HFF-Myc (cell line): ENCODE measurements at places on chromosomes 1 and 21.

GRCh38 chr21:38988509-38989378, 183.0 kb downstream of the ETS2 start:
- DNase-seq = no peak

DNA sequence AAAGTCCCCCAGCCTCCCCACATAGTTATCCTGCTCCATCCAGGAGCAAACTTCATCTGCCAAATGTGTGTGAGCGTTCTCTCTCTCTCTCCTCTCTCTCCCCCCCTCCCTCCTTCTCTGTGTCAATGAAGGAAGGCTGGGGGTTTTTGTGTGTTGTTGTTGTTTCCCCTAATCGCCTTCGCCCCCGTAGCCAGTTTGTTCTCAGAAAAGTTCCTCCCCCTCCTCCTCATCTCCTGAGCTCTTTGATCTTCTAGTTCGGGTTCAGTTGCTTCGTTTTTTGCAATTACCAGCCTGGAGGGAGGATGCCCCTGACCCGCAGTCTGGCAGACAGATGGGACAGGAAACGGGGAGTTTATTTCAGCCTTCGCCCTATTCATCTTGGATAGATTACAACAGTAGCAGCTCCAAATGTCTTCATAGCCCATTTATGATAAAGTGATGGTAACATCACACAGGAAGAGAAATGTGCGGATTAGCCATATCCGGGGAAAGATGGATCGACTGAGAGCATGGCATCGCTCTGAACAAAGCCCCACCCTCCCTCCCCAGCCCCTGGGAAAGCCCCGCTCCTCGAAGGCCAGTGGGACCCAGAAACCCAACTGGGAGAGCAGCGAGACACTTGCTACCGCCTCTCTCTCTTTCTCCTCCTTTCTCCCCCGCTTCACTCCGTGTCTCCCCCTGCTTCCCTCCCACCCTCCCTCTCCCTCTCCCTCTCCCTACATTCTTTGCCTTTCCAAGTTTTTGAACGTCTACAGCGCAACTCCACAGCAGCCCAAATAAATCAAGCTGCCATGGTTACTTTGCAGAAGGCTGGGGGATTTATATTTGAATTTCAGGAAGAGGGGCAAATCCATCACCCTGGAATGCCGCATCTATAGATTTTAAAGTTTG, 139.7 kb upstream of the ARHGEF16 start:
- peak; percentile 61 for DNase-seq

GRCh38 chr1:115118611-115119010, 29.3 kb upstream of the TSPAN2 start:
- DNase-seq = peak; percentile 48

- DNase-seq = no peak
Measured at GRCh38 chr1:44500181-44501046, 95.4 kb downstream of the RNF220 start.

- no peak for DNase-seq
Measured at GRCh38 chr1:60031146-60031545, 42.4 kb downstream of the C1orf87 start.

DNA sequence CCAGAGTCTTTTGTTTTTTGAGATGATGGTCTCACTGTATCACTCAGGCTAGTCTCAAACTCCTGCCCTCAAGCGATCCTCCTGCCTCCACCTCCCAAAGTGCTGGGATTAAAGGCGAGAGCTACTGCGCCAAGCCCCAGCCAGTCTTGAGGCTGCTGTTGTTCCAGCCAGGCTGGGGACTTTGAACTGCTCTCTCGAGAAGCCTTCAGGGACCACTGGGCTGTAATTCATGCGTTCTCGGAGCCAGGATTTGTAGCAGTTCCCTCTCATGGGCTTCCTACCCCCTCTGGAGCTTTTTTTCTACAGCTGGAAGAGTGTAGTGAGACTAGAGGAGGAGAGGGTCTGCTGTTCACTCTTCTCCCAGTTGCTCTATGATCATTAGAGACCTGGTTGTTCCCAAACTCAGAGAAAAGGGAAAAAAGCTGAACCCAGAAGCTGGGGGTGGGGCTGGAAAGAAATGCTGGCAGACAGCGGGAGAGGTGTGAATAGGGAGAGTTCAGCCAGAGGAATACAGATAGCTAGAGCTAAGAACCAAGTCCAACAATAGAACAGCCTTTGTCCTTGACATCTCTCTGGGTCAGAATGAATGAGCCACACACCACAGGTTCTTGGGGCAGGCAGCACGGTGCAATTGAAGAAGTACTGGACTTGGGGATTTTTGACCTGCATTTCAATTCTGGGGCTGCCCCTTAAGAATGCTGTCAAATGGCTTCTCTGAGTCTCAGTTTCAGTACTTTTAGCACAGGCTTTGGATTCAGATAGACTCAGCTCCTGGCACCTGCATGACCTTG, 13.2 kb upstream of the SLC41A1 start:
- no peak for DNase-seq

GRCh38 chr1:24093732-24094131, 18.2 kb downstream of the MYOM3 start:
- no peak for DNase-seq

DNA sequence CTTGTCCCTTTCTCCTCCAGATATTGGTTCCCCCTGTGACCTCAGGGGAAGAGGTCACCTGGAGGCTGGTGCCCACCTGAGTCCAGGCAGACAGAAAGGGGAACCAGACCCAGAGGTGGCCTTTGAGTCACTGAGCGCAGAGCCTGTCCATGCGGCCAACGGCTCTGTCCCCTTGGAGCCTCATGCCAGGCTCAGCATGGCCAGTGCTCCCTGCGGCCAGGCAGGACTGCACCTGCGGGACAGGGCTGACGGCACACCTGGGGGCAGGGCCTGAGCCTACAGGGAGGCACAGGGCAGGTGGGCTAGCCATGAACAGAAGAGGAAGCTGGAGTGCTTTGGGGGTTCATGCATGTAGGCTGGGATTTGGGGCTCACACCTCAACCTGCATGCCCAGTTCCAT, 2.7 kb downstream of the TNFRSF14 start:
- no peak for DNase-seq

- DNase-seq = no peak
Measured at GRCh38 chr1:30609999-30610345, 113.4 kb downstream of the MATN1 start.

DNA sequence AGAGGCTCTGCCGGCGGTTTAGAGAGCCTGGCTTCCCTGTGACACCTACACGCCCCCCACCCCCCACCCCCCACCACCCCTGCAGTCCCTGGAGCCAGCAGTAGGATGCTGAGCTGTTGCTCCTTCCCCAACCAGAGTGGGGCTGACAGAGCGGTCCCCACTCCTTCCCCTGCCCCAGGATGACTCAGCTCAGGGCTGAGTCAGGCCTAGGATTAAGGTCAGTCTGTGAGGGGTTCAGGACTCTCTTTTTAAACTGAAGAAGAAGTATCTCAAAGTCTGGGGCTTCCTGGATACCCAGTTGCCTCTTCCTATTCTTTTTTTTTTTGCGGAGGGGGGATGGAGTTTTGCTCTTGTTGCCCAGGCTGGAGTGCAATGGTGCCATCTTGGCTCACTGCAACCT, 19.1 kb downstream of the DMBX1 start:
- no peak for DNase-seq

- DNase-seq = no peak
Measured at GRCh38 chr1:15017120-15017519, 136.4 kb upstream of the TMEM51 start.

- no peak for DNase-seq
Measured at GRCh38 chr1:54849219-54850068, 37.6 kb downstream of the DHCR24 start.

DNA sequence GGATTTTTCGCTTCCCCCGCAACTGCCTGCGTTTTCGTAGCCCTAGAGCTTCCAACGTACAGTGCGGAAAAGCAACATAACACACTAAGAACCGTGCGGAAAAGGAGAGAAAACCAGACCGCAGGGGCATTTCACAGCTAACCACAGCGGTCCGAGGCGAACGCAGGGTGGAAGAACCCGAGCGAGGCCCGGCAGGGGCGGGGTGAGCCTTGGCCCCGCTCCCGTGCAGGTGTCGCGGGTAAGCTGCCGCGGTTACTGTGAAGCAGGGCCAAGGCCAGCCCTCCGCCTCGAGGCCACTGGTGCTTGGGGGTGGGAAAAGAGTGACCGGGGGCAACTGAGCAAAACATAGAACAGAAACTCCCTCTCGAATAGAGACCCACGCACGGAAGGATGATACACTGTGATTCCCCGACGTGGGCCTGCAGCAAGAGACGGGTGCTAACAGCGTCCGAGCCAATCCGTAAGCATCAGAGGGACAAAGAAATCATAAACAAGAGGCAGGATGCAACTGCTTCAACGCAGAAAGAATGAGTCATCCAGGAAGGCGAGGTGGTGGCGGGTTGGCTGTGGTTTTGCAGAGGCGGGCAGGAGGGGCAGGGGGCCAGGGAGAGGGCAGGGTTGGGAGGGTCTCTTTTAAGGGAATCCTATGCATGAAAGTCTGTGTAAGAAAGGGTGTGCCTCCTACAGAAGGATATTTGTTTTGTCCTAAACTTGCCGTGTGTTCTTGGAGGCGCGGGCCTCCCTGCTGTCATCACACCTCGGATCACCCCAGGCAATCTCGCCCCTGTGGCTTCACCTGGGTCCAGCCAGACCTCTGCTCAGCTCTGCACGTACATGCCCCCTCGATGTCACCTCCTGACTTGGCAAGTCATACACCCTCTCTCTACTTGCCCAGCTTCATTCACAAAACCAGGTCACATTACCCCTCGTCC, 7.3 kb downstream of the GNG4 start:
- DNase-seq = peak; percentile 42

GRCh38 chr1:226027538-226028217, 28.5 kb upstream of the SDE2 start:
- DNase-seq = no peak

- DNase-seq = no peak
Measured at GRCh38 chr1:226629896-226630550, 81.5 kb downstream of the STUM start.

DNA sequence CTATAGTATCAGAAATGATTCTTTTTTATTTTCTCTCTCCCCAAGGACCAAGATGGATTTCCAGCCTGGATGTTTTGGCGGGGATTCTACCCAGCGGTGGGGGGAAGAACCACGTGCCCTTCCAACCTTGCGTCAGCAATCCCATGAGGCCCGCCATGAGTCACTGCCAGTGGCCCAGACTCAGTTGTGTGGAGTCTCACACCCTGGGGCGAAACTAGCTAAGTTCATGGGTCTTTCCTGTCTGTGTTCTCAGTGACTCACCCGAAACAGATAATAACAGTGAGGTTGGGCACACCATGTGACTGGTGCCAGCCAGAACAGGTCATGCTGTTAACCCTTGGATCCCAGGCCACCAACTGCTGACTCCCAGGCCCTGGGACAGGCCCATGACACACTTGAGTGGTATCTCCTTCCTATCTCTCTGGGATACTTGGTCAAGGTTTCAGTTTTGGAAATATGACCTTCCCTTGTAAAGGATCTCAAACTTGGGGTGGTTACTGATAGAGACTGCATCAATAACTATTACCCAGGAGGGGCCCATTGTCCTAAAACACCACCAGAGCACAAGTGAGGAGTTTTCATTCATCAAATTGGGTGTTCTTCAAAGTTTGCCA, 98.0 kb upstream of the DUSP10 start:
- DNase-seq = no peak

DNA sequence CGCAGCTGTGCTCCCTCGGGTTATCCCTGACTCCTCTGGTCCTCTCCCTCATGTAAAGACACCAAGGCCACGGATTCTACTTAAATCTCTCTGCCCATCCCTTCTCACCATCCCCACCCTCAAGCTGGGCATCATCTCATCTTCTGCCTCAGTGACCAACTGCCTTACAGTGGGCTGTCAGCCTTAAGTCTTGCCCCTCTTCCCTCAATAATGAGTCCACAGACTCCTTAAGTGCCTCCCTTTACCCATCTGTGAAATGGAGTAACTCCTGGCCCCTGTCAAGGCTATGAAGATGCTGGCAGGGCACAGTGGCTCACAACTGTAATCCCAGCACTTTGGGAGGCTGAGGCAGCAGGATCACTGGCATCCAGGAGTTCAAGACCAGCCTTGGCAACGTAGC, 12.1 kb downstream of the SH3BGRL3 start:
- no peak for DNase-seq

GRCh38 chr1:76109404-76109803, 34.9 kb downstream of the ST6GALNAC3 start:
- DNase-seq = no peak

GRCh38 chr1:200527670-200528069, 92.9 kb downstream of the KIF14 start:
- no peak for DNase-seq

DNA sequence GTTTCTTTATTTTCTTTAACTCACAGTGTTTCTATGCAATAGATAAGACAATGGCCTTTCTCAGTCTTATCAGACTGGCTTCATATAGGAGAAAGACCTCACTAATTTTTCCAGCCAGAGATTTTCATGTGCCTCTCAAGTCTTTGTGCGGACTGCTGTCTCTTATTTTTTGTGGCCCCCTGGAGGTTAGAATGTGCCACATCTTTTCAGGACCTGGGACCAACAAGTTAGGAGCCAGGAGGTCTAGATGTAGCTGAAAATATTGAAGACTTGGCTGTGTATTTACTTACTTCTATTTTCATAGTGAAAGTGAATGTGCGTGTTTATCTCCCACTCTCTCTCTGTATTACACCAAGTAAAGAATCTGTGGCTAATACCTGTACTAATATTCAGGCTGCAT, 42.1 kb upstream of the CFHR3 start:
- no peak for DNase-seq

DNA sequence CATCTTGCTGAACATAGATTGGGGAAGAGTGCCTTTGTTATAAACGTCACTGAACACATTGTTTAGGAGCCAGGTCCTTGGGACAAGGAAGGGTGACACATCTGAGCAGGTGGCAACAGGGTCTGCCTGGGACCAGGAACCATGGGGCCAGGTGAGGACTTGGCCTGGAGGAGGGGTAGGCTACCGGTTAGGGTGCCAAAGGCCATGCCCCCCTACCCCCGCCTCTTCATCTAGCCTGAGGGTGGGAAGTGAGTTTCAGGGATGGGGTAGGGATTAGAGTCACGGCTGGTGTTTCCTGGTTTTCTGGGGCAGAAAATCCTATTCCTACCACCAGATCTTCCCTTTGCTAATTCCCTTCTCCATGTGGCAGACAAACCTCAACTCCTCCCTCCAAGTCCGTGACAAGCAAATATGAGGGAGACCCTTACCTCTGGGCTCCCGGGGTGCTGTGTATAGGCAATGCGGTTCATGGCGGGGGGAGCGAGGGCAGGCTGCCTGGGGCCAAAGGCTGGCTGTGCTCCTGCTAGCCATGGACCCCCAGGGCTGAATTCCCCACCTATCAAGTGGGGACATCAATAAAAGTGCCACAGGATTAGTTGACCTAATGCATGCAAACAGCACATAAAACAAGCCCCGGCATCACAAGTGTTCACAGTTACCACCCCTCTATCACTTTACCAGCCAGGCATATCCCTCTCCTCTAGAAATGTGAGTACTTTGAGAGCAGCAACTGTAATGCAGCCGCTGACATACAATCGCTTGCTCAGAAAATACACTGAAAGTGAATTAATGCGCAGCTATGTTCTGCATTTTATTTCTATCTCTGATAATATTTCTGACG, 14.5 kb downstream of the CD247 start:
- DNase-seq = no peak

GRCh38 chr1:177440821-177441220, 270.1 kb downstream of the BRINP2 start:
- DNase-seq = no peak
